ENCODE measurements at places on chromosomes 1 and 21.

DNA sequence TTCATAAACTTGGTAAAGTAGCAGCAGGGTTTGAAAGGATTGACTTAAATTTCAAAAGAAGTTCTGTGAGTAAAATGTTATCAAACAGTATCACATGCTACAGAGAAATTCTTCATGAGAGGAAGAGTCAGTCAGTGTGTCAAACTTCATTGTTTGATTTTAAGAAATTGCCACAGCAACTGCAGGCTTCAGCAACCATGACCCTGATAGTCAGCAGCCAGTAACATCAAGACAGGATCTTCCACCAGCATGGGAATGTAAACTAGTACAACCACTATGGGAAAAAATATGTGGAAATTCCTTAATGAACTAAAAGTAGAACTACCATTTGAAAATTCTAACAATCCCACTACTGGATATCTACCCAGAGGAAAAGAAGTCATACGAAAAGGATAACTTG, 11.5 kb downstream of the MAEL start:
- DNase-seq = no peak

DNA sequence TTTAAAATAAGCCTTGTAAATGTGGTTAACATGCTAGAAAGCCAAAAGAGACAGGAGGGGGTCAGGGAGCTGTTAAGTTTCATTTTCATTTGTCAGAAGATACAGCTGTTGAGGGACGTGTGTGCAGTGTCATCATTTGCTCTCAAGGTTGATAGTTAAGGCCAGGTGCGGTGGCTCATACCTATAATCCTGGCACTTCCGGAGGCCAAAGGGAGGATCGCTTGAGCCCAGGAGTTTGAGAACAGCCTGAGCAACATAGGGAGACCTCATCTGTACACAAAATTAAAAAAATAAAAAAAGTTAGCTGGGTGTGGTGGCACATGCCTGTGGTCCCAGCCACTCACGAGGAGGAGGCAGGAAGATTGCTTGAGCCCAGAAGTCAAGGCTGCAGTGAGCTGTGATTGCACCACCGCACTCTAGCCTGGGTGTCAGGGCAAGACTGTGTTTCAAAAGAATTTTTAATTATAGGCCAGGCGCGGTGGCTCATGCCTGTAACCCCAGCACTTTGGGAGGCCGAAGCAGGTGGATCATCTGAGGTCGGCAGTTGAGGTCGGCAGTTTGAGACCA, 22.7 kb downstream of the ZBTB8OS start:
- DNase-seq = no peak

GRCh38 chr21:39860600-39860999, 6.6 kb upstream of the PCP4 start:
- DNase-seq = no peak

GRCh38 chr1:109134423-109134822, 20.5 kb downstream of the ELAPOR1 start:
- DNase-seq = no peak

- no peak for DNase-seq
Measured at GRCh38 chr1:91684481-91685196, 184.0 kb downstream of the CDC7 start.
